Suprapubic skin (tissue), 4 donors: ENCODE measurements at places on chromosomes 3 and 15. TPM values are rescaled to one million over a fixed set of nuclear protein-coding genes. Genes with fewer than 3 reads are reported as not detected.

DNA sequence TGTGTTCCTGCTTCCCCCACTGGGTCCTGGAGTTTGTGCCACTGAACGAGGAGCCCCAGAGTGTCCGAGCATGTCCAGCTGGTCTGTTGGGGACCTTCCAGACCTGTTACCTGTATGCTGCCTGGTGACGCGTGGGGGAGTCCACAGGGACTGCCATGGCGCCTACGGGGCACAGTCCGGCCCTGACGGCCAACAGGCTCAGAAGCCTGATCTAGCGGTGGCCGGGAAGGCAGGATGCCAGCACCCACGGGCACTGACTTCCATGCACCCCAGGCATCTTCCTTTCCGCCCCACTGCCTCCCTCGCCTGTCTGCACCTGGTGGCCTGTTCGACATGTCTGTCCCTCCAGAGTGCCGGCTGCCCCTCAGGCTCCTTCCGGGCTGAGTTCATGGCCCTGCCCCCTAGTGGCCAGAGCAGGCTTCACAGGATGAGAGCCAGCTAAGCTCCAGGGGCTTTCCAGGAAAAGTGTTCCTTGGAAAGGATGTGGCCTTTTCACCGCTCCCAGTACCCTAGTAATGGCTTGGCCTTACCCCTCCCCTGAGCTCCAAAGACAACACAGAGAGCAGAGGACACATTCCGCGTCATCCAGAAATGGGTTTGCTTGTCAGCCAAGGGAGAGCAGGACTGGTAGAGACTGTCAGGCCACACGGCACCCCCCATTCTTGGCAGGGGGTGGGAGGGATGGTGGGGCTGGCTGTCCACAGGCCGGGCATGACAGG is 35.7 kb downstream of the NGRN start:
- no peak for DNase-seq

The CACNA1D gene
- 2.7 TPM for total RNA-seq

The TFRC gene
- total RNA-seq: 69.6 TPM

DNA sequence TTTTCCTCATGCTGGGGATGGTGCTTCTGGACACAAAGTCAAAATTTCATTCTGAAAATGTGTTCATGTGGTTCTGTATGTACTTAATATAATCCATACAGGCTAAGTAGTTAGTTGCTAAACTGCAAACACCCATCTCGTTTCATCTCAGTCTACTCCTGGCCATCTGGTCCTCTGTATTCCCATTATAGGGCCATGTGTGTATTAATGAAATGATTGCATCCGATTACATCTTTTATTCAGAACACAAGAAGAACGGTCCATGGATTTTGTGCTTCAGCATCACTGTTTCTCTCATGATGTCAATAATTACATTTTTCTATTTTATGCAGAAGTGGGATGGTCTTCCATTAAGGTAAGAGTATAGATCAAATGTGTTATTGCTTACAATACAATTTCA is 6.1 kb upstream of the GJD2 start:
- DNase-seq: no peak

The AP3S2 gene
- 23.1 TPM for total RNA-seq

GRCh38 chr3:60178931-60179653 is 1072.2 kb downstream of the FHIT start:
- no peak for DNase-seq

The PLCH1 gene
- total RNA-seq: 0.68 TPM

The FANCD2OS gene
- not detected for total RNA-seq

DNA sequence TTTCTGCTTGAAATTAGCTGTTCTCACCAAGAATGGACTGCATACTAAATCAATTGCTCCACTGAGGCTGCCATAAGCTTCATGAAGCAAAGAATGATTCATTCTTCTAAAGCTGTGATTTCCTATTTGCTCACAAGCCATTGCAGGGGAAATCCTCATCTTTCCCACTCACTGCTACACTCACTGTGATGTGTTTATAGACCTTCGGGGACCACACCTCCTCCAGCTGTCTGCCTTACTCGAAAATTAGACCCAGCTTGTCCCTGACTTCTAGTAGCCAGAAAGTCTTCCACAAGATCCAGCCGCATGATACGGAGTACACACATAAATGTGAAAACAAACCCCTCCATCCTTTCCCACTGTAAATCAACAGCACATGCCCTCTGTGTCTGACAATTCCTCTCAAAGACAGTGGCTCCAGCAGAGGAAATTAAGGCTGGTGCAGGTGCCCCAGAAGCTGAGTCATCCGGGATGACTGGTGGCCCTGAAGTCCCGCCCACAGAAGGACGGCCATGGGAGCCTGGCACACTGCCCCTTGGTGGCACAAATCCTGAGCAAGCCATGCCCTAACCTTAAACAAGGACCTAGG is 172.0 kb downstream of the STT3B start:
- no peak for DNase-seq

DNA sequence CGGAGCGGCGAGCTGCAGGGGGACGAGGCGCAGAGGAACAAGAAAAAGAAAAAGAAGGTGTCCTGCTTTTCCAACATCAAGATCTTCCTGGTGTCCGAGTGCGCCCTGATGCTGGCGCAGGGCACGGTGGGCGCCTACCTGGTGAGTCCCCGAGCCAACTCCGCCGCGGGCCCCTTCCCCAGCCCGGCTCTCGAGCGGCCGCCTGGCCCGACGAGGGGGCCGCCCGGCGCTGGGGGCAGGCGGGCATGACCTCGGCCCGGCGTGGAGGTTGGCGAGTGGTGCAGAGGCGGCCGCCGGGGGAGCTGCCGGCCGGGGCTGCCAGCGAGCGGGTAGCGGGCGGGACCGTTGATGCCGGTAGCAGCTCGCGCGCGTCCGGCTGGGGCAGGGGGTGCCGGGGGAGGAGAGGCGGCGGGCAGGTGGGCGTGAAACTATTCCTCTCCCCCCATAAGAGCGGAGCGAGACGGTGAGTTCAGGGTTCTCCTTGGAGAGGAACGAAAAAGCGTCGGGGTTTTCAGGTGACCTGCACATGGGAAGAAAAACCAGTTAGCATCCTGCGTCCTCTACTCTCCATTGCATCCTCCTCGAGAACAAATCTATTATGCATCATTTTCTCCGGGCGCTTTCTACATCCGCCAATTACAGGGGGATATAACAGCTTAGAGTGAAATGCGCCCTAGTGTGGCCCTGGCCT is 585 bp downstream of the SLCO3A1 start:
- no peak for DNase-seq

The ULK3 gene
- 105 TPM for total RNA-seq

DNA sequence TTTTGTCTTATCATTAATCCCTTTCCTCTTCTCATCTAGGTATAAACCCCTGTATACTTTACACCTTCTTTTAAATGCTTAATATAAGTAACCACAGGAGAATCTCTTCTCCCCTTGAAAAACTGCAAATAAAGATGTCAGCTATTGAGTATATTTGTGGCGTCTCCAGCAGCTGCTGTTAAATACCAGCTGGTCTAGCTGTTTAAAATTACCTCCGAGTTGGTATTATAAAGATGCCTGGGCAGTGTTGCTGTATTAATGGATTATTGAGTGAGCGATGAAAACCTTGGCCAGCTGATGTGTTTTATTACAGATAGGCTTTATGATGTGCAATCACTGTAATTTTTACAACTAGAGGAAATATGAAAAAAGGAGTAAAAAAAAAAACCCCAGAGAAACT is 388.1 kb downstream of the TBC1D5 start:
- DNase-seq: no peak

DNA sequence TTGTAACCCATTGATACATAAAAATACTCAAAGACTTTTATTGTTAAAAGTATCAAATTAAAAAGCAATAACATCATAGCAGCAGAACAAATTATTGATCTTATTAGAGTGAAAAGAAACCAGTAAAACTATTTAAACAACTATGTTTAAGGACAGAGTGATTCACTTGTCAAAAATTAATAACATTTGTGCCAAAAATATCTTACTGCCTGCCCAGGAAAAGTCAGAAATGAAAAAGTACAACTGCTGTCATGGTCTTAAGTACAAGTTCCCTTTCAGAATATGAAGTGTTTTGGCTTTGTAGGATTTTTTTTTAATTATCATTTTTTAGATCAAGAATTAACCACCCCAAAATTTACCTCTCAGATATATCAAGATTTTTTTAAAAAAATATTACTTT is 3.4 kb downstream of the IFT57 start:
- no peak for DNase-seq

The LRRIQ4 gene
- not detected for total RNA-seq

The OTOL1 gene
- total RNA-seq: not detected

The GRK7 gene
- not detected for total RNA-seq
